ENCODE measurements at places on chromosomes 16 and 17.

DNA sequence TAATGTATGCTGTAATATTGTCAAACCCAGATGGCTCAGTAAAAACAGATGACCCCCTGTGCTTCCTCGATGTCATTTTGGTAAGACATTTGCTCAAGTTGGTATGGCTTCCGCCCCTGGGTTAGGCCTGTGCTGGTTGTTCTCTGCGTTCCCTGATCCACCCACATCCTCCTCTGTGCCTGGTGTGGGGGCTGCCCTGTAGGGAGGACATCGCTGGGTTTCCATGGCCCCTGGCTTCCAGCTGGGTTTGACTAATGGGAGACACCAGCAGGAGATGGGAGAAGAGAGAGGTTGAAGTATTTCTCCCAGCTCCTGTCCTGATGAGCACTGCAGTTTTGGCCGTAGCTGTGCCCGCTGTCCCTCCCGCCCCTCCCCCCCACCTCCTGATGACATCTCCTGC is 4.4 kb upstream of the MFAP4 start:
- DNase-seq = no peak

- no peak for DNase-seq
Observed at GRCh38 chr16:48137822-48138221, 18.0 kb downstream of the ABCC12 start.

- no peak for DNase-seq
Observed at GRCh38 chr16:89444728-89445127, 45.6 kb downstream of the ANKRD11 start.

GRCh38 chr16:714558-715476 is at the start of gene METRN:
Gene METRN, plus strand, starts transcription at chr16:715118. Its CDS starts 172 bp downstream, at chr16:715290.
- peak; percentile 77 for DNase-seq

- no peak for DNase-seq
Observed at GRCh38 chr16:88767546-88768070, 17.4 kb downstream of the PIEZO1 start.

GRCh38 chr17:81386646-81387099 is 8.6 kb upstream of the BAHCC1 start:
- no peak for DNase-seq

DNA sequence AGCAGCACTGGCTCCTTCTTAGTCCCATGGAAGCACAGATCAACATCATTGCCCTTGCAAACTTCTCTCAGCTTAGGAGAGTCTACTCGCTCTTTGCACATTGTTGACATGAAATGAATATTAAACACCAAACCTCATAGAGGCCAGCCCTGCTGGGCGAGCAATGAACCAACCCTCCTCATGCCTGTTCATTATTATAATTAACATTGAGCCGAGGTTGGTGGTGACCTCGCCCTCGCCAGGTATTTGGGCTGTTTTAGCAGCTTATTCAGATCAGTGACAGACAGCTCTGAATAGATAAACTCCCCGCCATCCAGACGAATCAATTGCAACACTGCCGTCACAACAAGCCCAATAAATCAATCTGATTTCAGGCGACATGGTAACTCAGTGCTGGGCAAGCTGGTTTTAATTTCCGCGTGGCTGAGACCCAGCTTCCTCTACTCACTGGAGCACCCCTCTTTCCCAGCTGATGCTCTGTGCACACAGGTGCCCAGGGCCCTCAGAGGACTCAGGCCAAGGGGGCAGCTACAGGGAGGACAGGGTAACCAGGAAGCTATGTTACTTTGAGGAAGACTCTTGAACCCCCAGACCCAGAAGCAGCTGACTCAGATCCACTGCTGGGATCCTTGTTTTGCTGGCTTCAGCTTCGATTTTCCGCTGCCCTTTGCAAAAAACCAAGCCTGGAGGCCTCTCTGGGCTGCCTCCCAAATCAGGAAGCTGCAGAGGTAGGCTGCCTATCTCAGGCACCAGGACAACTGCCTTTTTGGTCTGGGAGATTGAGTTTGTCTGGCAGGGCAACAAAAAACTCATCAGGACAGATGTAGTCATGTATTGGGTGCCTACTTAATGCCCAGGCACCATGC is 10.7 kb upstream of the SEZ6 start:
- no peak for DNase-seq

- DNase-seq = no peak
Observed at GRCh38 chr17:49696233-49696761, 11.5 kb downstream of the SLC35B1 start.

DNA sequence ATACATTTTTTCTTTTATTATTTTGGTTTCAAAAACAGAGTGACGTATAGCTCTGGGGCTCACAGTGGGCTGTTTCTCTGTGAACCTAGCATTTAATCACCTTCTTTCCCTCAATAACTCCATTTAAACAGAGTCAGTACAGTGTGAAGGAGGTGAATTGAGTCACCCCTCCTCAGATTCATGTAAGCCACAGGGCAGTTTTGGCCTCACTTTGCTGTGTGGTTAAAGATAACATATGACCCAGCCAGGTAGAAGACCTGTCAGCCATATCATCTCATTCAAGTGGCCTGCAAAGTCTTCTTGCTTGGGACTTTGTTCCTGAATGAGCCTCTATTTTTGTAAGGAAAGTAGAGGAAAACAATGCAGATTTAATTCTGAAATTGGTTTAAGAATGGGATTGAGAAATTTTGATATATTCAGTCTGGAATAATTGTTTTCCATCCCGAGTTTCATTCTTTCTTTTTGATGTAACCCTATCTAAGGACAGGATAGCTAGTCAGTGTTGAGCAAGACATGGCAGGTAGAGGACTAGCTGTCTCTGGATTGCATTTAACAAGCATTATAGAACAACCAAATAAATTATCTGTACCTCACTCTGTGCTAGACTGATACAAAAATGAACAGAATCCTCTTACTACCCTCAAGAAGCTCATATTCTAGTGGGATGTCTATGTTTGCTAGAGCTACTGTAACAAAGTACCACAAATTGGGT is 13.1 kb downstream of the MAP2K6 start:
- no peak for DNase-seq

GRCh38 chr16:10511829-10512228 is 68.6 kb downstream of the EMP2 start:
- DNase-seq = no peak

DNA sequence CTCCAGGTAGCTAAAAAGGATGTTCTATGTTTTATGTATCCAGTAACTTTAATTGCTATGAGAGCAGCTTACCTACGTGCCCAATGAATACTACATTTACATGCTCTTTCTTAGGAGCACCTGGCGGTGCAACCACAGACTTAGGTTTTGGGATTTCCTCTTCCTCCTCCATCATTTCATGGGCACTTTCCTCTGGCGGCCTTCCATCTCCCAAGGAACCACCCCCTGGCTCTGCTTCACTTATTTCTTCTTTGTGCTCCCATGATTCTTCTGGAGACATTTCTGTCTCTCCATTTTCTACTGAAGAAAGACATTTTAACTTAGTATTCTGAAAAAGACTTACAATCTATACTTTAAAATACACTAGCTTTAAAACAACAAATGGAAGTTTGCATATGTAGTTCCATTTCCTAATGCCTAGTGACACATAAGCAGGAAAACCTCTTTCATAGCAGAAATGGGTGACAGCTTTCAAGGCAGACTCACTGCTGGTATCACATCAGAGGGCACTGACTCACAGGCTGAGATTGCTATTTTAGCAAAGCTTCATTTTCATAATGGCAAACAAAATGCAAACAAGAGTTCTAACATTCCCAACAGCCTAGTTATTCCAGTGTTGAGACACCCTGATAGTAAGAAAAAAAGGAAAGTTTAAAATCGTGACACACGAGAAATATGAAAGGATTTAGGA is 19.1 kb downstream of the GSPT1 start:
- no peak for DNase-seq

GRCh38 chr17:16470265-16470664 is 21.7 kb downstream of the LRRC75A start:
- DNase-seq = no peak

- peak; percentile 57 for DNase-seq
Observed at GRCh38 chr17:81471818-81472456, 40.7 kb downstream of the ACTG1 start.

DNA sequence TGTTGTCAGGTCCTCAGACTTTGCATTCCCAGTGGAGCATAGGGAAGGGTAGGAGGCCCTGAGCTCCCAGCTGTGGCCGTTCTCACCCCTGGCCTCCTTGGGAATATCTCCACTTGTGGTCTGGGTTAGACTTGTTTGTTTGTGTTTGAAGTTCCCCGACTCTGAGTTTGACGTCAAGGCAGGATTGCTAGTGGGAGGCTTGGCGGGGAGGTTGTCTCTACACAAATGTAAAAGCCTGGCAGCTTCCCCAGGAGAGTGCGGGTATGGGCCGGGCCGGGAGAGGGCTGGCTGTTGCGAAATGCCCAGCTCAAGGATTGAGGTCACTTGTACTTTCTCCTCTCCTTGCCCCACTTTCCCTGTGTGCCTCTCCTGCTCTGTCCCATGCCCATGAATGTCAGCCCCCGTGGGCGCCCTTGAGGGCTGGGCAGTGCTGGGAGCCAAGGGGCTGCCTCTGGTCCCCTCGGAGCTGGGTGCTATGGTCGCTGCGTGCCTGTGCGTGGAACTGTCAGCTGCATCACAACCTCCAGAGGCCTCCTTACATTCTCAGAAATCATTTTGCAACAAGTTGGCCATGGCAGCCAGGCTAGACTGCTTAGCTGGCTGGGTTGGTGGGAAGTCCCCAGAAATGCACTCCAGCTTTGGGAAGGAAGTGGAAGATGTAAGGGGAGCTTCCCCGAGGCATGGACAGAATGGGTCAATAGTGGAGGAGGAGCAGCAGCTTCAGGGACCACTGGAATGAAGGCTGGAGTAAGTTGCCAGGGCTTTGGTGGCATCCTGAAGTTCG is 84.3 kb downstream of the KSR1 start:
- DNase-seq = no peak

DNA sequence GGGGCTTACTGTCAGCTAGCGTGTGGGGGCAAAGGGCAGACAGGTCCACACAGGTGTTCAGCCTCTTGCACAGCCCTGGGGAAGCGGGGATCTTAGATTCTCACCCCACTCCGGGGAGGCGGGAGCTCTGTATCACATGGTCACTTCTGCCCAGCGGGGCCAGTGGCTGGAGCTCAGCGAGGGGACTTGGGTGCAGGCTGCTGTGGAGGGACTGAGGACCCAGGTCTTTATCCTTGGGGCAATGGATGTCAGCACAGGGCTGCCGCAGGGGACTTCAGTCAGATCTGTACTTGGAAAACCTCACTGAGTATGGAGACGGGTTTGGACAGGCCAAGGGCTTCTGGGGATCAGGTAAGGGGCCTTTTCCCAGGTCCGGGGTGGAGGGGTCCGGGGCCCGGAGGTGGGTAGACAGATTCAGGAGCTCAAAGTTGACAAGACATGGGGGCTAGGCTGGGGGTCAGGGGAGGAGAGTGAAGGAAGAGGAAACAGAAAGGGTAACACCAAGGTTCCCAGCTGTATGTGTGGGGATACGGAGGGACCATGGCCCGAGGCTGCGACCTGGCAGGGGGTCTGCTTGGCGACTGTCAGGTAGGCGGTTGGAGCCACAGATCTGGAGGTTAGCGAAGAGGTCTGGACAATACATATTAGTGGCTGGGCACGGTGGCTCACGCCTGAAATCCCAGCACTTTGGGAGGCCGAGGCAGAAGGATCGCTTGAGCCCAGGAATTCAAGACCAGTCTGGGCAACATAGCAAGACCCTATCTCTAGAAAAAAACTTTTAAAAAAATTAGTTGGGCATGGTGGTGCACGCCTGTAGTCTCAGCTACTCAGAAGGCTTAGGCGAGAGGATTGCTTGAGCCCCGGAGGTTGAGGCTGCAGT is 15.1 kb upstream of the BAIAP2 start:
- DNase-seq = no peak

- DNase-seq = no peak
Observed at GRCh38 chr17:76079535-76079955, 563 bp downstream of the ZACN start.

- DNase-seq = no peak
Observed at GRCh38 chr16:7571366-7571765, 238.7 kb downstream of the RBFOX1 start.

GRCh38 chr16:47342055-47342454 is 118.8 kb downstream of the ITFG1 start:
- DNase-seq = no peak

GRCh38 chr17:58991718-58992331 is 114.9 kb downstream of the TRIM37 start:
- no peak for DNase-seq

DNA sequence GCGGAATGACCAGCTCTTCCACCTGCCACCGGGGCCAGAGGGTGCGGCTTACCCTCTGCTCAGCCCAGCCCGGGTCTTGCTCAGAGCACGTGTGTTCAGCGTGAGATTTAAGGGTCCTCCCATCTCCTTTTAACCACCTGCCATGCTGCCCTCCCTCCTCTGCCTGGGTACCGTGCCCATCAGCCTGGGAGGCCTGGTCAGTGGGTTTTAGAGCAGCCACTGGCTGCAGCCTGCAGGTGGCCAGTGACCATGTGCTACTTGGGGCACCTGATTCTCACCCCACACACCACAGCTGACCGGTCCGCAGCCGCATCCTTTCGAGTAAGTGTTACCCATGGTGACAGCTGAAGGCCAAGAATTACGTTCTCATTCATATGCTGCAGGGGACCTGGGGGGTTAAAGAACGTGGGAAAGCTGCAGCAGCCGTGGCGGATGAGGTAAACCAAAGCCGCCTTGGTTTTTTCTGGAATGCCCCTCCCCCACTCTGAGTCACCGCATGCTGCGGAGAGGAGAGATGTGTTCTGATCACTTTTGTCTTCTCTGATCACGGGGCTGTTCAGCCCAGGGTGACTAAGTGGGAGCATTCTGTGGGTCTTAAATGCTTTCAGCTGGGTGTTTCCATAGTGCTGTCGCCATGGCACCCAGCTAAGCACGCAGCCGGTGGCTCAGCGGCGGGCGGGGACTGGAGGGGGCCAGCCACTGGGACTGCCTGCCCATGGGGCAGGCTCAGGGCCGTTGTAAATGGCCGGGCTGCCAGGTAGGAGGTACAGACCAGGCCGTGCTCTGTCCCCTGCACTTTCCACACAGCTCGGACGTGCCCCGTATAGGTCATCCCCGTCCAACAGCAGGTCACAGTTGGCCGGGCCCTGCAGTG is 59.8 kb downstream of the BAIAP2 start:
- peak; percentile 90 for DNase-seq

- DNase-seq = no peak
Observed at GRCh38 chr16:2243781-2244180, 7.5 kb downstream of the DNASE1L2 start.

GRCh38 chr16:65305266-65305959 is 183.6 kb upstream of the CDH11 start:
- DNase-seq = no peak

Data from NT2/D1 (cell line).